Stimulated activated CD8-positive, alpha-beta memory T cell treated with anti-CD3 and anti-CD28 coated beads, Interleukin-7, amount 100 ng/mL, for 1 hour (primary cell): ENCODE measurements at places on chromosomes 6 and 20.

GRCh38 chr6:133553652-133554051 is 312.5 kb downstream of the EYA4 start:
- no peak for DNase-seq

DNA sequence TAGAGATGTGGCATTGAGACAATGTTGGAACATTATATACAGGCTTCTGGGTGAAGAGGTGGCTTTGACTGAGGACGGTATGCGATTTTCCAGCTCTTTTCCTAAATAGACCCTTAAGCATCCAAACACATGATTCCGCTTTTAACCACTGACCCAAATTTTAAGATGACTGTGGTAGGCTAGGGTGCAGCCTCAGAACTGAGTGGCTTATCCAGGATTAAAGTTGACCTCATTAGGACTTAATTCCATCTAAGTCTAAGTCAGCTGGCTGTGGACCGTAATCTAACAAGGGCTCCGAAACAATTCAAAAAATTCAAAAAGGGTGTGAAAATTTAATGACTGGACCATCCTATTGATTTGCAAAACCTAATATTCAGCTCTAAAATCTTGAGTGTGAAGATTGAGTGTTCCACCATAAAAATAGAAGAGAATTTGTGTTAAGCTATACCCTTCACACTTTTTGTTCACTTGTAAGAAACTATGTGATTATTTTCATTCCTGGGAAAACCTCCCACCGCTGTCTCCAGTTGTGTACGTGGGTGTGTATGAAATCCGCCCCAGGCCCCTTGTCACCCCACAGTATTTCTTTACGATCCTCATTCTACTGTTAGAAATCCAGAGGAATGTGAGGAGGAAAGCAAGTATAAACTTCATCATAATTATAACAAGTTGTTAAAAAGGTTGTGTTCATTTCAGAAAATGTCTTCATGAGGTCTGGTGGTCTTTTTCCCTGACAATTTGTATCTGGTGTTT is 2.7 kb downstream of the PCMTD2 start:
- DNase-seq = no peak

- DNase-seq = no peak
These were observed 99.9 kb downstream of the OTOR start for GRCh38 chr20:16848061-16848460.

- no peak for DNase-seq
These were observed 16.0 kb downstream of the RPS12 start for GRCh38 chr6:132830334-132830751.

DNA sequence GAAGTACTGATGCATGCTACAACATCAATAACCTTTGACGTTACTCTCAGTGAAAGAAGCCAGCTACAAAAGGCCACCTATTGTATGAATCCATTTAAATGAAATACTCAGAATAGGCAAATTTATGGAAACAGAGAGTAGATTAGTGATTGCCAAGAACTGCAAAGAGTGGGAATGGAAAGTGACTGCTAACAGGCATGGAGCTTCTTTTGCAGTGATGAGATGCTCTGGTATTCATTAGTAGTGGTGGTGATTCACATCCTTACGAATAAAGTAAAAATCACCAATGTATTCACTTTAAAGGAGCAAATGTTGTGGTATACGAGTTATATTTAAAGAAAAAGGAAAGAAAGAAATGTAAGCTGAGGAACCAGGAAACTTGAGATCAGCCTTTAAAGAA is 126.8 kb upstream of the SAMD5 start:
- DNase-seq = no peak

DNA sequence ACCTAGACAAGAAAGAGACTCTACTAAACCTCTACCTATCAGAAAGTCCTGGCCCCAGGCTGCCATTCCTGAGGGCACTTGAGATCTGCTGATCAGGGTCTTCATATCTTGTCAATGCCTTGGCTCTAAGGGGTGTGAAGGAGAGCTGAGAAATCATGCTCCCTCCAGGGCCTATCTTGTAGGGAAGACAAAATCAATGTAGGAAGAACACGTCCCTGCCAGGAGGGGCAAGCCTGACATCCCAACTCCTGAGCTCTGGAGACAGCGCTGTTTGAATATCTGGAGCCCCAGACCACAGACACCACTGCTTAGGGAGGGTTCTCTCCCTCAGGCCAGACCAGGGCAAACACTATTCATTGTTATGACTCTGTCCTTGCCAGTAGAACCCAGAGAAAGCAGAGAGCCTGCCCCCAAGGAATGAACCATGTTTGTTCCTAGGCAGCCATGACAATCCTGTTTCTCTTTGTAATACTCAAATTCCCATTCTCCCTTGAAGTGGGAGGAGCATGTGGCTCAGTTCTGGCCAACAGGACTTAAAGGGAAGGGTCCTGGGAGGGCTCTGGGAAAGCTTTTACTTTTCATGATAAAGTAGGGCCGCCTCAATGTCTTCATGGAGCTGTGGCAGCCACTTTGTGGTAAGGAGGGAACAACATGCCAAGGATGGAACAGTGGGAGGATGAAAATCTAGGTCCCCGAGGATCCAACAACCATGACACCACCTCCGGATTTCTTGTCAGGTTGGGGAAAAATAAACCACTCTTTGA is 1.8 kb upstream of the FASTKD5 start:
- no peak for DNase-seq

GRCh38 chr6:137870744-137871247 is 3.7 kb downstream of the TNFAIP3 start:
- DNase-seq = no peak

GRCh38 chr20:48921883-48922820 is 641 bp downstream of the ARFGEF2 start:
- DNase-seq = peak; percentile 13

- no peak for DNase-seq
These were observed 494.7 kb upstream of the MARCKS start for GRCh38 chr6:113362301-113363047.

DNA sequence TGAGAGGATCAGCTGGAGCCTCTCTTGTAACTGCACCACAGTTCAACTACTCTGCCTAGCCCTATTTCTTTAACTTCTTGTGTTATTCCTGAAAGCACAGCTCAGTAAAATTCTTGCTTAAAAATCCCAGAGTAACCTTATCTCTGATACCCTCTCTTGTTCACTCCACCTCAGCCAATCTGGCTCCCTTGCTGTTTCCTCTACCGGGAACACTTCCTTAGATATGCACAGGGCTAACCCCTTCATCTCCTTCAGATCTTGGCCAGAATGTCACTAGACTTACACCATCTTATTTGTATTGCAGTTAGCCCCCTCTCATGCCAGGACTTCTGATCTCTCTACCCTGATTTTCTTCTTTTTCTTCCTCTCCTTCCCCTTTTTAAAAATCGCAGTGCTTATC is 2.6 kb upstream of the ZKSCAN3 start:
- no peak for DNase-seq
